NCI-H187 (cell line): ENCODE measurements at places on chromosomes 12 and 14.

GRCh38 chr12:69835081-69835480, 10.1 kb downstream of the MYRFL start:
- DNase-seq: no peak

GRCh38 chr12:75439930-75440329, 40.6 kb upstream of the GLIPR1 start:
- DNase-seq: no peak

- no peak for DNase-seq
Observed at GRCh38 chr12:54126029-54126695, 62.6 kb downstream of the SMUG1 start.

- peak; percentile 71 for DNase-seq
Observed at GRCh38 chr12:109899783-109900751, at the start of gene TCHP. TCHP (plus strand) TSS chr12:109900274; CDS start chr12:109903027, 2,753 bp downstream.

DNA sequence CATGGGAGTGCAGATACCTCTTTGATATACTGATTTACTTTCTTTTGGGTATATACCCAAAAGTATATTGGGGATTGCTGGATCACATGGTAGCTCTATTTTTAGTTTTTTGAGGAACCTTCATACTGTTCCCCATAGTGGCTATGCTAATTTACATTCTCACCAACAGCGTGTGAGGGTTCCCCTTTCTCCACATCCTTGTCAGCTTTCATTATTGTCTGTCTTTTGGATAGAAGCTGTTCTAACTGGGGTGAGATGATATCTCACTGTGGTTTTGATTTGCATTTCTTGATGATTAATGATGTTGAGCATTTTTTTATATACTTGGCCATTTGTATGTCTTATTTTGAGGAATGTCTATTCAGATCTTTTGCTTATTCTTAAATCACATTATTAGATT, 44.1 kb upstream of the JDP2 start:
- no peak for DNase-seq

DNA sequence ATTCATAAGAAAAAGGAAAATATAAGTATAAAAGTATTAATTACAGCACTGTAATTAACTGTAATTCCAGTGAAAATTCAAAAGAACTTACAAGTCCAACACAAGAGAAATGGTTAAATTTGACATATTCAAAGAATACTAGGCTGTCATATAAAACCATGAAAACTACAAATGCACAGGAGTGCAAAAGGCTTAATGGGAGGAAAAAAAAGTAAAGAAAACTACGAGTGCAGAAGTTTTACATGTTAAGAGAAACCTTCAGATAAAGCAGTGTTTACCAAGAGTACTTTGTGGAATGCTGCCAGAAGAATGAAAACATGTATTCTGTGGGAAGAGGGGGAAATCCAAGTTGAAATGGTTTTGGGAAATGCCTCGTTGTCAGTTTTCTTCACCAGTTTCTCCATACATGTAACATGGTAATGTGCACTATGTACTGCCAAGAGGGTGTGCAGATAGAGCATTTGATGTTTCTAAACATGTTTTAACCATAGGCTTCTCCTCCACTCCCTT, 9.1 kb downstream of the HEATR5A start:
- DNase-seq: no peak

- no peak for DNase-seq
Observed at GRCh38 chr12:114938487-114939210, 254.7 kb upstream of the TBX3 start.

- DNase-seq: no peak
Observed at GRCh38 chr12:98185606-98186005, 329.8 kb upstream of the TMPO start.

DNA sequence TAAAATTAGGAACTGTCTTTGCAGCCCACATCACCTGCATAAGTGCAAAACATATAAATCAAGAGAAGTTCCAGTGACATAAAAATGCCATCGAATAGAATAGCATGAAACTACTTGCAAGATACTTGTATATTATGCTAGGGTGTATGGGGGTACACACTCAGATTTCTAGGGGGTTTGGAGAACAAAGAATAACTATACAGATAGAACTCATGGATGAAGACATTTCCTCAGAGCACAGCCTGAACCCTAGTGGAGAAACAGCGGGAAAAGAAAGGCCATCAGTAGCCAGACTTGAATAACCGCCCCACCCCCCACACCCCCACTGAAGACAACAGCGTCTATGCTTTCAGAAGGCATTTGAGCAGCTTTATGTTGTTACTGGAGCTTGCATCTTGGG, 425.8 kb downstream of the NPAS3 start:
- DNase-seq: no peak

DNA sequence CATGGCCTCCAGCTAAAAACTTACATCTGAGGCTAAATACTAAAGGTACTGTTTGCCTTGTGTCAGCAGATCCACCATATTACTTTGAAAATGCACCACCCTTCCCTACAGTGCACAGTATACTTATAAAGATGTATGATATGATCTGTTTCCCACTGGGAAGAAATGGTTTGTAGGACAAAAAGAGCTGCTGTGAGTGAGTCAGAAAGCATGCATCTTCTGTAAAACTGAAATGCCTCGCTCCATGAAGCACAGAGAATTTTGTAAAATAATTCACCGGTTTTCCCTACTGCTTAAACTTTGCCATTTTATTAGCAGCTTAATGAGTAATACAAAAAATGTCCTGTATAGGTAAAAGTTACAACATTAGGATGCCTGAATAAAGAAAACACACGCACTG, 68.8 kb downstream of the MDGA2 start:
- DNase-seq: no peak
